Gastroesophageal sphincter (tissue), 4 donors: ENCODE measurements at places on chromosomes 12 and 14.

- H3K4me3 ChIP-seq: no peak overlapping the region
- no peak overlapping the region for H3K27ac ChIP-seq
- H3K27me3 ChIP-seq: no peaks in the 10 kb centered on the region
- no peak for ATAC-seq
- no peaks in the 10 kb centered on the region for H3K36me3 ChIP-seq
- no peaks in the 10 kb centered on the region for H3K4me1 ChIP-seq
Measured at GRCh38 chr14:32625211-32625610, 296.1 kb downstream of the AKAP6 start.

DNA sequence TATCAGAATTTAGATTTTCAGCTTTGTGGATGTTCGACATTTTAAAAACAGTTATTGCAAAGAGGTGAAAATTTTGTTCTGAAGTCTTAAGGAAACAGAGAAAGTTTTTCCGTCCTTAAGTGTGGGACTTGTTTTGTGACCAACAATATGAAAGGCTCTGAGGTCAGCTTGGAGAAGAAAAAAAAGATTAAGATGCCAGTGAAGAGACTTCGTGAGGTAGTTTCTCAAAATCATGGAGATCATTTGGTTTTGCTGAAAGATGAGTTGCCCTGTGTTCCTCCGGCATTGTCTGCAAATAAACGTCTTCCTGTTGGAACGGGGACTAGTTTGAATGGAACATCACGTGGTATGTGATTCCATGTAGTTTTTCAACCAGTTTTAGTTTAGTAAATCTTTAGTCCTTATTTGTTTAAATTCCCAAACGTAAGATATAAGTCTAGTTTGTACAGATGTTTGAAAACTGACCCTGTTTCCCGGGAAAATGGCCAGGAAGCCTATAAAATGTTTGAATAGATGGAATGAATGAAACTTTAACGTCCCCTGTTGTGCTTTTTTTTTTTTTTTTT lies 682 bp downstream of the KIAA0586 start:
- no peaks in the 10 kb centered on the region for H3K36me3 ChIP-seq
- no peak for ATAC-seq
- peak overlapping the region; percentile 82 for H3K4me3 ChIP-seq
- H3K27ac ChIP-seq: peak overlapping the region; percentile 91
- H3K4me1 ChIP-seq: peaks cover 44% of the 10 kb centered on the region

- H3K27ac ChIP-seq: peak overlapping the region; percentile 16
- H3K36me3 ChIP-seq: no peaks in the 10 kb centered on the region
- peaks cover 37% of the 10 kb centered on the region for H3K27me3 ChIP-seq
- peak overlapping the region; percentile 22 for H3K4me3 ChIP-seq
- ATAC-seq: peak; percentile 79
- peaks cover 5% of the 10 kb centered on the region for H3K4me1 ChIP-seq
Measured at GRCh38 chr14:101705733-101706508, 55.6 kb upstream of the PPP2R5C start.

GRCh38 chr12:90207799-90208198 lies 499.2 kb upstream of the ATP2B1 start:
- no peaks in the 10 kb centered on the region for H3K36me3 ChIP-seq
- H3K4me3 ChIP-seq: no peak overlapping the region
- ATAC-seq: no peak
- no peaks in the 10 kb centered on the region for H3K4me1 ChIP-seq
- H3K27me3 ChIP-seq: no peaks in the 10 kb centered on the region
- no peak overlapping the region for H3K27ac ChIP-seq

DNA sequence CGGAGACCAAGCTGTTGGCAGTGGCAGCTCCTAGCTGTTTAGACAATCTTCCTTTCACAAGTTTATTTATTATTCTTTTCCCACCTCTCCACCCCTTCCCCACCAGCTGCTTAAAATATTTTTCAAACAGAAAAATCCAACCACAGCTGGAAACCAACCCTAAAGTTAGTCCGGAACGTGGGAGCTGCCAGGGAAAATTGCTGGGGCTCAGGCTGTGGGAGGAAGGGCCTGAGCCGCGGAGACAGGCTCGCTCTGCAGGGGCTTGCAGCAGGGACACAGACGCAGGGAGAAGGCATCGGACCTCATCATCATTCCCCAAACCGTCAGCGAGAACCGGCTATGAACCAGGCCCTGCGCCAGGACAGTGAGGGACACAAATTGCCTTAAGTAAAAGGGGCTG lies 16.1 kb upstream of the TMEM106C start:
- H3K4me3 ChIP-seq: no peak overlapping the region
- ATAC-seq: no peak
- H3K36me3 ChIP-seq: no peaks in the 10 kb centered on the region
- H3K27me3 ChIP-seq: peaks cover 17% of the 10 kb centered on the region

- no peaks in the 10 kb centered on the region for H3K36me3 ChIP-seq
- H3K27ac ChIP-seq: no peak overlapping the region
- no peak overlapping the region for H3K4me3 ChIP-seq
- ATAC-seq: no peak
Measured at GRCh38 chr12:82682326-82682725, 4.4 kb upstream of the TMTC2 start.

GRCh38 chr12:116609319-116610114 lies 50.3 kb downstream of the MAP1LC3B2 start:
- peaks cover 16% of the 10 kb centered on the region for H3K4me1 ChIP-seq
- H3K36me3 ChIP-seq: no peaks in the 10 kb centered on the region
- no peak overlapping the region for H3K27ac ChIP-seq

- H3K27me3 ChIP-seq: no peaks in the 10 kb centered on the region
- H3K4me1 ChIP-seq: no peaks in the 10 kb centered on the region
- H3K4me3 ChIP-seq: no peak overlapping the region
- no peaks in the 10 kb centered on the region for H3K36me3 ChIP-seq
Measured at GRCh38 chr12:62001424-62001823, 258.8 kb upstream of the USP15 start.

- H3K27me3 ChIP-seq: peaks cover 9% of the 10 kb centered on the region
- no peak for ATAC-seq
- H3K36me3 ChIP-seq: no peaks in the 10 kb centered on the region
- H3K4me1 ChIP-seq: no peaks in the 10 kb centered on the region
Measured at GRCh38 chr14:61111209-61111665, 130.2 kb downstream of the SLC38A6 start.

- peaks cover 40% of the 10 kb centered on the region for H3K36me3 ChIP-seq
- peaks cover 50% of the 10 kb centered on the region for H3K27me3 ChIP-seq
- H3K27ac ChIP-seq: no peak overlapping the region
- no peak overlapping the region for H3K4me3 ChIP-seq
Measured at GRCh38 chr14:102930753-102931579, 8.5 kb downstream of the AMN start.

DNA sequence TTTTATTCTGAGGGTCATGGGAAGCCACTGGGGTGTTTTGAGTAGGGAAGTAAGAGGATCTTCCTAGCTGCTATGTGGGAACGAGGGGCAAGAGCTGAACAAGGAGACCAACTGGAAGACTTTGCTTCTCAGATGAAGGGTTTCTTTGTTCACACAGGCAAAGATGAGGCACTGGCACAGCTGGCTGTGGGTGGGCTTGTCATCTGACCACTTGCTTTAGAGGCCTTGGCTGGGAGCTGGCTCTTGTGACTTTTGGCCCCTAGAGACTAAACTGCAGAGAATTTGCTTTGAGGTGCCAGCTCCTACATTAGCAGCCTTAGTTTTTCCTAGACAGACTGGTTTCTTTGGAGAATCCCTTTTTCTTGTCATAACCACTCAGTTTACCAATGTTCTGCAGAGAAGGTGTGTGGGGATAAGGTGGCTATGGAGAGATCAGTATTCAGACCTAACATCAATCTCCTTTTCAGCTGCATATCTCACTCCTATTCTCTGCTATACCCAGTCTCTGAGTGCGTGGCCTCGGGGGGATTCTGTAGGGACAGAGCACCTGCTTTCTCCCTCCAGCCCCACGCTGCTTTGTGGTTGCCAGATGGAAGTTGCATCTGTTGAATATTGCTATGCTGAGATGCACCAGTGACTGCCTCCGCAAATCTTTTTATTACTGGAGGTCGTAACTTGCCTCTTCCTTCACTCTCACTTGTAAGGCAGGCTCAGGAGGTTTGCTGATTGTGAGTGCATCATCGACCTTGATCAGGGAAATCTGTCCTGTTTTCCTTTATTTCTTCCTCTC lies 12.7 kb downstream of the PPP2R5C start:
- no peaks in the 10 kb centered on the region for H3K4me1 ChIP-seq
- H3K36me3 ChIP-seq: no peaks in the 10 kb centered on the region
- no peak overlapping the region for H3K27ac ChIP-seq

DNA sequence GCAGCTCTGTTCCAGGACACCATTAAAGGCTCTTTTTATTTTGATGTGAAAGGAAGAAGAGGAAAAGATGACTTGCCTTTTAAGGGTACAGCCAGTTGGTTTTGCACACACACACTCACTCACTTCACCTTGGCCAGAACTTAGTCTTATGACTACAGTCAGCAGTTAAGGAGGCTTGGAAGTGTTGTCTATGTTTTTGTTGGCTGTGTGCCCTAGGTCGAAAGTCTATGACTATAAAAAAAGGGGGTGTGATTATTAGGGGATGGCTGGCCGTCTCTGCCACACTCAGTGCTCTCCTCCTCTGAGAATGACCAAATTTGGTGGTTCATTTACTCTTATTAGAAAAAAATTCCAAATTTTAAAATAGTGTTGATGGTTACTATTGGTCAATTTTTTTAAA lies 139.5 kb upstream of the OTX2 start:
- H3K27ac ChIP-seq: no peak overlapping the region
- no peaks in the 10 kb centered on the region for H3K27me3 ChIP-seq
- H3K4me3 ChIP-seq: no peak overlapping the region
- ATAC-seq: no peak
- no peaks in the 10 kb centered on the region for H3K4me1 ChIP-seq

GRCh38 chr14:25067600-25067999 lies 17.7 kb upstream of the STXBP6 start:
- no peak for ATAC-seq
- H3K4me3 ChIP-seq: no peak overlapping the region
- H3K27ac ChIP-seq: no peak overlapping the region
- H3K27me3 ChIP-seq: no peaks in the 10 kb centered on the region
- no peaks in the 10 kb centered on the region for H3K36me3 ChIP-seq

GRCh38 chr12:67456431-67456901 lies 187.3 kb downstream of the CAND1 start:
- H3K27ac ChIP-seq: peak overlapping the region; percentile 45
- H3K27me3 ChIP-seq: no peaks in the 10 kb centered on the region
- H3K4me3 ChIP-seq: no peak overlapping the region
- peaks cover 11% of the 10 kb centered on the region for H3K4me1 ChIP-seq

- H3K4me3 ChIP-seq: no peak overlapping the region
- ATAC-seq: peak; percentile 42
- no peaks in the 10 kb centered on the region for H3K4me1 ChIP-seq
- peaks cover 48% of the 10 kb centered on the region for H3K36me3 ChIP-seq
Measured at GRCh38 chr12:13211859-13212664, 15.5 kb downstream of the EMP1 start.

GRCh38 chr12:95700316-95700785 lies 90.2 kb downstream of the NTN4 start:
- no peaks in the 10 kb centered on the region for H3K27me3 ChIP-seq
- peak overlapping the region; percentile 46 for H3K27ac ChIP-seq
- H3K4me1 ChIP-seq: no peaks in the 10 kb centered on the region
- no peaks in the 10 kb centered on the region for H3K36me3 ChIP-seq
- peak; percentile 25 for ATAC-seq
